ENCODE measurements at places on chromosomes 2 and 18.
A peak's percentile ranks its signal among the peaks of the same experiment; 100 is the strongest.

DNA sequence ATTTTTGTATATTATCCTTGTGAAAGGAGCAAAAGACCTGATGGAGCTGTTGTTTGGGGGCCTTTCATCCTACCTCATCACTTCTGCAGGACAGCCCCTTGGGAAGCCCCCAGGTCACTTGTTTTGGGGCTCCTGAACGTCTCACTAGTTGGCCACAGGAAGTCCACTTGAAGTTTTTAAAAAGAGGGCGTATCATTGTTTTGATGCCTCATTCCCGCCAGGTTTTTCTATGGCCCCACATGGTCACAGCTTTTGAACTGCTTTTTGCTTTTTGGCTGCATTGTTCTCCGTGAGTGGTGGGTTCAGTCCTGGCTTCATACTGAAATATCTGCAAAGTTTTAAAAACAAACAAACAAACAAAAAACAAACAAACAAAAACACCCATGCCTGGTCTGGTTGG is 216.3 kb downstream of the PRKCE start:
- DNase-seq, result no peak

DNA sequence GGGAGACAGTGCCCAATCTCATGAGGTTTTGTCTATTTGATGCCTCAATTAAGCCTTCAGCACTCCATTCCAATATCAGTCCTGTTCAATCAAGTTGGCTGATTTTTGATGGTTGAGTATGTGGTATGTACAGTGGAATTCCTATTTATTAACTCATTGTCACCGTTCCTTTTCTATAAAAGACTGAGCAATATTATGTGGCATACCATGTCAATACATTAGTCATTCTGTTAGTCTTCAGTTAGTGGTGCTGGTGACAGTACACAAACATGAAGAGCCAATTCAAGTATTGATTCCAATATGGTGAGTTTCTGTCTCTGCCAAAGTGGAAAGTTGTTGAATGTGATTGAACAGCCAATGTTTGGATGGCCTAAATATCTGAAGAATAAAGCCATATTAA is 1343.9 kb downstream of the SUCLG1 start:
- DNase-seq, result peak; percentile 6

DNA sequence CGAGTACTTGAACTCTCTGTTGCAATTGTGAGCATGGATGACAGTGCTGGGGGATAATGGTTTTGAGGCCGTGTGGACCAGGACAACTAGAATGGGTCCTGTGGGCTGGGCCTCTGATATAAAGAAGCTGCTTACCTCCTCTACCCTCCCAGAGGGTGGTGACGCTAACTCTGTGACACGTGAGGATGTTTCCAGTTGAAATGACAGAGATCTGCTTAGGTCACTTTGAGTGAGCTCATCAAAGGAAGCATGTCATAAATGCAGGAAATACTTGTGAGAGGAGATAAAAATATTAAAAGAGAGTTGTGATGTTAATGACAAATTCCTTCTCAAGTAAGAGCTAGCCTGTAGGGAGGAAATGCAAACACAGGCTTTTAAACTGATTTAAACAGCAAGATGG is 16.4 kb downstream of the RMC1 start:
- peak; percentile 16 for DNase-seq

- DNase-seq, result peak; percentile 22
Measured at GRCh38 chr2:8453904-8454302, 228.0 kb upstream of the ID2 start.

DNA sequence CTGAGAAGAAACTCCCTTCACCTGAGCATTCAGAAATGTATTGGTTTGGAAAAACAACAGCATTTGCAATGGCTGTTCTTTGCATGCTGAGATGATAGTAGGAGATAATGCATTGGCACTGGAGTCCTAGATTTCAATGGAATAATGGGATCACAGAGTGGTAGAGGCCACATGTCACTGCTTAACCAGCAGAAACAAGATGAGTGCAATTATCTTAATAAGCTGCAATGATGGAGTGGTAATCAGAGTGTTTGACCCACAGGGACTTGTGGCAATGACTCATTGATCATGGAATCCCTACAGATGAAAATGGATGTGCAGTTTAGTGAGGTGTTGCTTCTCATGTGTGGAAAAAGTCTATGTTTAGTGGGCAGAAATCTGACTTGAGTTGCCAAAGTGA is 218.8 kb upstream of the ZEB2 start:
- DNase-seq, result no peak

DNA sequence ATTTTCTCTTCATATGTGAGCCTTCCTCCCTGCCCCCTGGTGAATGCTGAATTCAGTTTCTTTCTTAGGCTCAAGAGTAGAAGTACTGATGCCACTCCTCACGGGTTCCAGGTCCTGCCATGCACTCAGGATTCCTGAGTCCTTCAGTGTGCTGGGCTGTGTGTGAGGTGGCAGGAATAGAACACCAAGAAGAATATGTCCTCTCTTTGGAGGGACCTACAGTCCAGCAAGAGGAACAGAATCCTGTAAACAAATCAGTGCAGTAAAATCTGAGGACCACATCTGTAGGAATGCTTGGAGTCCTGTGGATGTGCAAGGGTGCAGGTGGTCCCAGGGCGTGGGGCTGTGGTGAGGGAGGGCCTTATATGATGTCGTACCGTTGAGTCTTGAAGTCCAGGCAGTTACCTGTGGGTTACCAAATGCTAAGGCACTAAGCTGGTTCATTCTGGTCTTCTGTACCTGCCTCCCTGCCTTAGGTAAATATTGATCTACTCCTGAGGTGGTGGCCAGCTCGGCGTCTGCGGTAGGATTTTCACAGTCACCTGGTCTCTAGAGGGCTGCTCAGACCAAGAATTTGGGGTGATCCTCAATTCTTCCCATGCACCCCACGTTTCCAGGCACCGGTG is 5.5 kb downstream of the ASAP2 start:
- DNase-seq, result no peak

- no peak for DNase-seq
Measured at GRCh38 chr18:35680139-35680551, 98.6 kb downstream of the GALNT1 start.

DNA sequence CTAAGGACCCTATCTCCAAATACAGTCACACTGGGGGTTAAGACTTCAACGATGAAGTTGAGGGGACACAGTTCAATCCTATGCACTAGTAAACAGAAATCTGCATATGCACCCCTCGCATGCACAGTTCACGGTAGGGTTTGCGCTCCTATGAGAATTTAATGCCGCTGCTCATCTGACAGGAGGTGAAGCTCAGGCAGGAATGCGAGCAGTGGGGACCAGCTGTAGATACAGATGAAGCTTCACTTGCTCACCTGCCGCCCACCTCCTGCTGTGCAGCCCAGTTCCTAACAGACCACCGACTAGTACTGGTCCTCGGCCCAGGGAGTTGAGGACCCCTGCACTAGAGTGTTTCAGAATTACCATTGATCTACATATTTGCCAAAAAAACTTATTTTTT is 40.0 kb upstream of the FAHD2A start:
- DNase-seq, result no peak

DNA sequence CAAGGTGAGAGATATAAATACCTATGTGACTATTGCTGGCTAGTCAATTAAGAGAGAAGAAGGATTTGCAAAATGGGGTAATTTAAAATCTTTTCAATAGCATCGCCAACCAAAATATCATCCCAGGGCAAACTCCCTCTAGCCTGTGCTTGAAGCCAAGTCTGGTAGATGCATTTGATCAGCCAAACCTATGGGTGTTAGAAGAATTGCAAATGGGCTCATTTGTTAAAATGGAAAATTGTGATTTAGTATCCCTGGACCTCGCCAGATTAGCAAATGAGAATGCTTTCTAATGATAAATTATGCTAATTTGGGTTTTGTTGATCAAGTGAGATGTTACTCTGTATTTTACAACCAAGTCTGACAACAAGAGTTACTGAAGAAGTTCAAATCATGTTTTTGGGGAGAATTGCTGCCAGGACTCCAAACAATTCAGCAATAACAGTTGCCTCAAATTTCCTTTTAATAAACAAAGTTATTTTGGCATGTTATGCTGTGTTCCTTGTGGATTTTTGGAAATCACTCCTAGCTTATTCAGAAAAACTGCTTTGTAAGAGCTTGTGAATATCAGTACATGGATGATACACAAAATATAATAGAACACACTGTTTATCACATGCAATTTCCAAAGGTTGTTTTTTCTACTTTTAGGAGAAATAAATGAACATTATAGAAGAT is 272.5 kb upstream of the PARD3B start:
- DNase-seq, result no peak

- no peak for DNase-seq
Measured at GRCh38 chr2:144215701-144216675, 303.9 kb downstream of the ZEB2 start.

DNA sequence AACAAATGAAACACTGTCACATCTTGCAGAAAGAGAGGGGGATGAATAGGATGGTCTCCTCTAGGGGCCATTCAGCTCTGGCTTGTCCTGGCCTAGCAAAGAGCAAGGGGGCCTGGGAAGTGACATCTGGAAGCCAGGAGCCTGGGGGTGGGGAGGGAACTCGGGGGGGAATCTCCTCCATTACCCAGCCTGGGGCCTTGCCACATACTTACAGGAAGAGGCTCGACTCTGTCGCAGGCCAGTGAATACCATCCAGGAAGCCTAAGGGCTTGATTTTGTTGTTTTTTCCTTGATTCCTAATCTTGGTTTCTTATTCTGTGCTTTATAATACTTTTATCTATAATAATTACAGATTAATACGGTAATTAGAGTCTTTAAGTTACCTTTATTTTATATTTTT is 797.5 kb upstream of the ID2 start:
- no peak for DNase-seq

DNA sequence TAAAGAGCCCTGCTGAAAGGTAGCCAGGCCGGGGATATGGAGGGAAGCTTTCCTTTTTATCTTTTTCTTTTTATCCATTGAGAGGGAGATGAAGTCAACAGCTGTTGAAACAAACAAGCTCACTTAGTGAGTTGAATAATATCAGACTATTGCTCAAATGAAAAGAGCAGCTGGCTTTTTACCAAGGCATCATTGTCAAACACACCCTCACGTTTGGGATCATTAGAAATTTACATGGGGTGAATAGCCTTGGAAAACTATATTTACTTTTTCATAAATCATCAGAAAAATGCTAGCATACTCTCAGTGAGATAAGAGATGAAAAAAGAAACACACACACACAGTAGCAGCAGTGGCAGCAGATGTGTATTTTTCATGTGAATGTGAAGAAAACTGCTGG is 71.5 kb upstream of the HNMT start:
- DNase-seq, result no peak

GRCh38 chr18:27461957-27462356 is 276.8 kb upstream of the CHST9 start:
- DNase-seq, result no peak

- no peak for DNase-seq
Measured at GRCh38 chr2:4931721-4932365, 760.3 kb upstream of the SOX11 start.

DNA sequence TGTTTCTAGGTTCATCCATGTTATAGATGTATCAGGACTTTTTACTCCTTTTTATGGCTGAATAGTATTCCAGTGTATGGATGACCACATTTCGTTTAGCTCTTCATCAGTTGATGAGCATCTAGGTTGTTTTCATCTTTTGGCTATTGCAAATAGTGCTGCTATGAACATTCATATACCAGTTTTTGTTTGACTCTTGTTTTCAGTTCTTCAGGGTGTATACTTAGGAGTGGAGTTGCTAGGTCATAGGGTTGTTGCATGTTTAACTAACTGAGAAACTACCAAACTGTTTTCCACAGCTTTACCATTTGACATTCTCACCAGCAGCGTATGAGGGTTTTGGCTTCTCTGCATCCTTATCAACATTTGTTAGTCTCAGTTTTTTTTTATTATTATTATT is 25.8 kb upstream of the NAPG start:
- no peak for DNase-seq

DNA sequence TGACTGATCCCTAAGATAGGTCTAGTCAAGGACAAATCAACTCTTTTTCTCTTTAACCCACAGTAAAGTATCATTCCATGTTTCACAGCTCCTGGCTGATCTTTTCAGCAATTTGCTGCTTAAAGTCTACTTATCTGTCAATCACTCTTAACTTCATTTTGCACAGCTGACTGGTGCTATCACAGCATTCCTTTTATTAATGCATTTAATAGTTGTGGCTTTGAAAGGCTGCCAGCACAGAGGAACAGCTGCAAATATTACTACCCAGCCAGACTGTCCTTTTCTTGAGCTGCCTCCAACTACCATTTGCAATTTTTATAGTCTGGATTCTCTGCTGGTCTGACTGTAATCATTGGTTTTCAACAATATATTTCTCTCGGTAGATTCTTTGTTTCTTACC is 303.5 kb downstream of the STK39 start:
- DNase-seq, result peak; percentile 52

GRCh38 chr2:108541451-108541850 is 7.2 kb downstream of the LIMS1 start:
- DNase-seq, result no peak

DNA sequence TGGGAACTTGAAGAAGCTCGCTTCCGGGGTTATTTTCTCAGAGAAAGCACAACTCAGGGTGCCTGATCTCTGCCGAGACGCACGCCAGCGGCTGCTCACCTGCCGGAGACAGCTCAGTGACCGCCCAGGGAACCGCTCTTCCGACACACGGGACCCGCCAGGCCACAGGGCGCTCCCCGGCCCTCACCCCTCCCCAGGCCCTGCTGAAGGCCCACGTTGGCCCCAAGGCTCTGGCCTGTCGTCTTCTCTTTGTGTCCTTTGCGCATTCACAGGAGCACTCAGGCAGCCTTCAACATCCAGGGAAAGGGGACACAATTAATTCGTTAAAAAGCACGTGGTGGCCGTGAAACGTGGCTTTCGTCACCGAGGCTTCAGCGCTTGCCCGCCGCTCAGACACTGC is 276.3 kb upstream of the SALL3 start:
- no peak for DNase-seq

- no peak for DNase-seq
Measured at GRCh38 chr2:86283411-86284030, 53.9 kb downstream of the REEP1 start.

- DNase-seq, result peak; percentile 52
Measured at GRCh38 chr18:2847317-2848246, 776 bp downstream of the EMILIN2 start.

DNA sequence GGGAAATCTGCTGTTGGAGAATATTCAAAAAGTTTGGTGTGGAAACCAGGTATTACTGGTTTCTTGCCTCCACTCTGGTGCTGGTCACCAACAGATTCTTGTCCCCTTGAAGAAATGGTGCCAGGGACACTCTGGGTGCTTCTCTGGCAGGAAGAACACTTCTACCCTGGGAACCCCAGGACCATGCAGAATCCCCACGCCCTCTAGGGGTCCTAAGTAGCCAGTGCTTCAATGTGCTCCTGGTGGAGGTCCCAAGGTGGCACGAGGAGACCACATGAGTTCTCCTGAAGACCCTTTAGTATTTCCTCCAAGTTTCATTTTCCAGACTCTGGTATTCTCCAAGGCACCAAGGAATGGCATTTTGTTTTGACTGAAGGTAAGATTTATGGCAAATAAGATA is 380.6 kb downstream of the TSN start:
- DNase-seq, result peak; percentile 9

- peak; percentile 76 for DNase-seq
Measured at GRCh38 chr2:85273738-85274731, 53.8 kb downstream of the TGOLN2 start.

DNA sequence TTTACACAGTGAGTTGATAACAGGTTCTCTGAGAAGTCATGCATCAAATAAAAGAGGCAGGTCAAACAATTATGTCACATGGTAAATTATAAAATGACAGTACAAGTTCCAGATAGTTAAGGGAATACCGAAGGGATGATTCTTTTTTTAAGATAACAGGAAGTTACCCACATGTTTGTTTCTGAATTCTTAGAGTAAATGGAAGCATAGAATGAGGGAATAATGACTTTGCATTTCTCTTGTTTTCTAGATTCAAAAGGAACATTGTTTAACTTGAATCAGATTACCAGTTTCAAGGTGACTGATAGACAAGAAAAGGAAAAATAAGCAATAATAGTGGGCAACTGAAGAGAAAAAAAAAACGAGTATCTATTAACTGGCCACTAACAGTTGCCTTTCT is 124.5 kb downstream of the MIB1 start:
- no peak for DNase-seq

All from fibroblast of skin of scalp (primary cell).